ENCODE measurements at places on chromosomes 7 and 10.

DNA sequence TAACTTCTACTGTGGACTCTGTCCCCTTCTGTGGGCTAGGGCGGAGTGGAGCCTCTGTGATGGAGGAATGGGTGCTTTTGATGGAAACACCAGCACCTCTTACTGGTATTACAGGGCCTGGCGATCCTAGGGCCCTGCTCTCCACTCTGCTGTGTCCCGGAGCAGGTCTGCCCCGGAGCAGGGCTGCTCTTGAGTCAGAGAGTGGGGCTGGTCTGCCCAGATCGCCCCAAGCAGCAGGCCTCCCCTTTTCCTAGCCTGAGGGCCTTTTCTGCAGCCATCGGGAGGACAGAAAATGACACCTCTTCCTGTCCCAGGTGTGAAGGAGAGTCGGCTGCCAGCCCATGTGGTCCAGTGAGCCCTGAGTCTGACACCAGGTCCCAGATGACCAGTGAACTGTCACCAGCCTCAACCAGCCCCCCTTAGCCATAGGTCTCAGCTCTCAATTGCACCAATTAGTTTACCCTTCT, 1.4 kb downstream of the ZNF282 start:
- DNase-seq = no peak

DNA sequence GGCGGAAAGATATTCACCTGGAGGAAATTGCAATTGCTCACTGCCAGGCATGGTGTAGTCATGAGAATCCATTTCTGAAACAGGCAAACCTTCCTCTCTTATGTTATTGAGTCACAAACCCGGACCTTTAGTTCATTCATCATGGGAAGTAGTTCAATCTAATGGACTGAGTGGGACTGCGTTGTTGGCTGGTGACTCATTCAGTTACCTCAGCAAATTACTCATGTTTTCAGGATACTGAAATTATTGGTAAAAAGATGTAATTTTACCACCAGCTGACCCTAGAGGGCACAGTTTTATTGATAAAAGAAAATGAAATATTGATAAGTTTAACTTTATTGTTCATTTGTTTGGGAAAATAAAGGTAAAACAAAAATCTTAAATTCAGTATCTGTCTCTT, 1194.4 kb upstream of the SORCS1 start:
- no peak for DNase-seq

GRCh38 chr7:130723784-130724183, 10.2 kb downstream of the KLF14 start:
- DNase-seq = no peak

- DNase-seq = no peak
Measured at GRCh38 chr10:113733635-113734034, 17.8 kb upstream of the PLEKHS1 start.

DNA sequence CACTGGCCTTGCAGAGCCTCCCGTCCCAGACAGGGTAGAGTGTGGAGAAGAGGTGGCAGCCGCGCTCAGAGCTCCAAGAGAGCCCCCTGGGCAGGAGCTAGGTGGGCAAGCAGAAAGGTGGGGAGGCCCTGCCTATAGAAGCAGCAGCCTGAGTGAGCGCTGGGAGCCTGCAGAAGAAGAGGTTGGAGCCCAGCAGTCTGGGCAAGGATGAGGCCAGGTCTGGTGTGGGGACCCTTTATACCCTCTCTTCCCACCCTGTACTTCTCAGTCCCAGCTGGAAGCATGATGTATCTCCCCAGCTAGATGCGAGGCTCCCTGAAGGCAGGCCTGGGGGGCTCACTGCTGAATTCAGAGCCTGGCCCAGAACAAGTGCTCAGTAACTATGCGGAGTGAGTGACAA, 44.5 kb upstream of the ZMIZ1 start:
- no peak for DNase-seq

DNA sequence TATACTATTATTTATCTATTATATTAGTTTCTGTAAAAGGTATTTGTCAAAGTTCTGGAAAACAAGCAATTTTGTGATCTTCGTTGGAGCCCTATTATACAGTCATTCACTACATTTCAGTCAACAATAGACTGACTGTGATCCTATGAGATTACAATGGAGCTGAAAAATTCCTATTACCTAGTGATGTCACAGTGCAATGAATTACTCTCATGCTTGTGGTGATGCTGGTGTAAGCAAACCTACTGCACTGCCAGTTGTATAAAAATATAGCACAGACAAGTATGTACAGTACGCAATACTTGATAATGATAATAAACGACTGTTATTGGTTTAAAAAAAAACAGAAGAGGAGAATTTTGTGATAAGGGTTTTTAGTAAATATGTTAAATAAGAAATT, 21.4 kb downstream of the OR6V1 start:
- DNase-seq = no peak

DNA sequence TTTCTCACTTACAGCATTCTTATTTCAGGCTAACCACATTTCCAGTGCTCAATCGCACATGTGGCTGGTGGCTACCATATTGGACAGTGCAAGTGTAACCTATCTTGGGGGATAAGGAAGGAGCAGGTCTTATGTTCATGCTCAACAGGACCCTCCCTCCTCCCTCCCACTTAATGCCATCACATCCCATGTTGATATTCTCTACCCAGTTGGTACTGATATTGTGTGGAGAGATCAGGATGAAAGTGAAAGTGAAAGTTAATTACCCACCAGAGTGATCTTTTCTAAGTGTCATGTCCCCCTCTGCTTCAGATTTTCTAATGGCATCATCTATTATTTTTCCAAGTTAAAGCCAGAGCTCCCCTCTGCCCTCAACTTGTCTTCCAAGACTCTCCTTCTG, 91.6 kb downstream of the BMPER start:
- DNase-seq = no peak

GRCh38 chr10:52568309-52568708, 204.3 kb downstream of the MBL2 start:
- no peak for DNase-seq

- DNase-seq = no peak
Measured at GRCh38 chr7:47772492-47772891, 175.8 kb downstream of the PKD1L1 start.

DNA sequence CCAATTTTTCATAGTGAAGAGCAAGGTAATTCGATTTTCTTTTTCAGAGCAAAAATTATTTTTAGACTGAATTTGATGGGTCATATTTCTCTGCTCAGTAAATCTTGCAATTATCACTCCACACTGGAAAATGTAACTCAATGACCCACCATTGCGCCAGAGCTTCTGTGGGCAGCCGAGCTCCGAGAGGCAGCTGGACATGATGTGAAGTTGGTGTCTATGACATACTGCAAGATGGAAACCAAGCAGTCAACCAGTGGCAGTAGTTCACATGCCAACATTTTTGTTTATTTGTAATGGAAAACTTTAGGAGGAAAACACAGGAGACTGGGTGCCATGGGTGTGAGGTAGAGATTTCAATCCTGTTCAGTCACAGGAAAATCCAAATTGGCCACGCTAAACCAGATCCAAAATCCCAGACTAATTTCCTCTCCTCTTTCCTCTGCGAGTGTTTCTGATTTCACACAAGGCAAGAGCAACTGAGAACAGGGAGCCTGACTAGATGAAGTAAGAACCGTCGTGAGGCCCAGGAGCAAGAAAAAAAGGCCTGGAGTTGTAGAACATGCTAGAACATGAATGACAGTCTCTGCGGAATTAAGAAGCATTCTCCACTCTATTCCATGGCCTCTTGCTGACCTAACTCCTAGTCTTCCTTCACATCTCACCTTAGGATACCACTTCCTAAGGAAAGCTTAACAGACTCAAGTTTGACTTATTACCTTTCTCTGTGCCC, 39.3 kb downstream of the CALD1 start:
- no peak for DNase-seq

- DNase-seq = no peak
Measured at GRCh38 chr10:35705671-35706070, 63.6 kb upstream of the FZD8 start.

- DNase-seq = no peak
Measured at GRCh38 chr10:93568105-93568390, 1.6 kb downstream of the FFAR4 start.

- DNase-seq = no peak
Measured at GRCh38 chr10:63197344-63198092, 64.4 kb downstream of the NRBF2 start.

DNA sequence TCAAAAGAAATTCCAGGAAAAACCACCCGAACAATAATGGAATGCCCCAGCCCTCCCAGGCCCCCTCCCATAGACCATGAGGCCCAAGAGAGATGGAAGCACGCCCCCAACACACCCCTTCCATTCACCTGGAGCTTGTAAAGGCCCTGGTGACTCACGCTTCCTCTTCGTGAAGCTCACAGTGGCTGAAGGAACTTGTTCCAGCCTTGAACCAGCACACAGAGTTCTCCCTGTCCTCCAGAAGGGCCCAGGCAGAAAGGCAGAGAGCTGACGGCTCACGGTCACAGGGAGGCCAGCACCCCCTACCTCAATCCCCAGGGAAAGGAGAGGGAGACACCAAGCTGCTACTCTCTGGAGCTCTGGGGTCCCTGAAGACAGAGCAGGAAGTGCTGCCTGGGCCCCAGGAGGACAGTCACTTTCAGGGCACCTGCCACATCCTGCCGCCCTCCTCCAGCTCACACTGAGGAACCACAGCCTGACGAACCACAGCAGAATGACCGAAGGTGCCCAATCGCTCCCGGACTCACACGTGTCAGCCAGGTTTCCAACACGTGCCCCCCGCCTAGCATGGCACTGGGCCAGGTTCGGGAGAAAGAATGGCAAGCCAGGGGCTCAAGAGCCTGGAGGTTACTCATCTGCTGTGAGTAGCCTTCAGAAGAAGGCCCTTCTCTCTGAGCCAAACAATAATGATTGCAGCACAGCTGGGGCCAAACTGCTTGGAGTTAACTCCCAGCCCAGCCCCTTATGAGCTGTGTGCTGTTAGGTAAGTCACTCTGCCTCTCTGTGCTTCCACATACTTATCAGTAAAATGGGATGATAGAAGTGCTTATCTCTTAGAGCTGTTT, 52.8 kb downstream of the DLG5 start:
- DNase-seq = no peak

DNA sequence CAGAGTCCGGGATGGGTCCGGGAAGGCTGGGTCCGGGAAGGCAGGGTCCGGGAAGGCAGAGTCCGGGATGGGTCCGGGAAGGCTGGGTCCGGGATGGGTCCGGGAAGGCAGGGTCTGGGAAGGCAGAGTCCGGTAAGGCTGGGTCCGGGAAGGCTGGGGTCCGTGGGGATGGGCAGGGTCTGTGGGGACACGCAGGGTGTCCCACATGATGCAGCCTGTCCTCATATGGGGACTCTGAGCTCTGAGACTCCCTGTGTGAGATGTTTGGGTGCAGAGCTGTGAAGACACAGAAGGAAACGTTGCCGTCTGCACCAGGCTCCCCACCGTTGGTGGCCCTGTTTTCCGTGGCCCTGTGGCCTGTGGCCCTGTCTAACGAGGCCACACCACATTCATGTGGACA, 45.7 kb upstream of the ADGRA1 start:
- no peak for DNase-seq

DNA sequence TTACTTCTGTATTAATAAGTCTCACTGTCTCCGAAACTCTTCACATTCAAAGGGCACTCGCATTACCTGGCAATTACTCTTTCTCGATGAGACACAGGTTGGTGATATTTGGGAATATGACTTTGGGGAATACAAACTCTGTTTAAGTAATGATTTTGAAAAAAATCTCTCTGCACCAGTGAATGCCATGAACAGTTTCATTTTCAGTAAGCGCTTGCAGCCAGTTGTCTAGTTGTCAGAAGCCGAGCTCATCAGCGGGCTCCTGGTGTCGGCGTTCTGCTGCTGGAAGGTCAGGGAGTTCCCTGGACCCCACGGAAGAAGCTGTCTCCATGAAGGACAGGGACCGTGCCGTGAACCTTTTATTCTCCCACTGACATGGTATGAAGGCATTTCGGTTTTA, 57.7 kb downstream of the PTPRE start:
- DNase-seq = no peak

GRCh38 chr7:44378744-44379143, 53.4 kb upstream of the CAMK2B start:
- DNase-seq = no peak

- no peak for DNase-seq
Measured at GRCh38 chr7:51029701-51030191, 247.1 kb upstream of the GRB10 start.

GRCh38 chr7:53001221-53001620, 34.2 kb upstream of the POM121L12 start:
- no peak for DNase-seq

DNA sequence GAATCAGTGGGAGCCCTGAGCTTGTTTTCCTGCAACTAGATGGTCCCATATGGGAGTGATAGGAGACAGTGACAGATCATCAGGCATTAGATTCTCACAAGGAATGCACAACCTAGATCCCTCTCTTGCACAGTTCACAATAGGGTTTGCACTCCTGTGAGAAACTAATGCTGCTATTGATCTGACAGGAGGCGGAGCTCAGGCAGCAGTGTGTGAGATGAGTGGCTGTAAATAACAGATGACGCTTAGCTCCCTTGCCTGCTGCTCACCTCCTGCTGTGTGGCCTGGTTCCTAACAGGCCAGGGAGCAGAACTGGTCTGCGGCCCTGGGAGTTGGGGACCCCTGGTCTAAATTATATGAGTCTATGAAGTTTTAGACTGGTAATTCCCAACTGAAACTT, 3.9 kb downstream of the MIOS start:
- no peak for DNase-seq

DNA sequence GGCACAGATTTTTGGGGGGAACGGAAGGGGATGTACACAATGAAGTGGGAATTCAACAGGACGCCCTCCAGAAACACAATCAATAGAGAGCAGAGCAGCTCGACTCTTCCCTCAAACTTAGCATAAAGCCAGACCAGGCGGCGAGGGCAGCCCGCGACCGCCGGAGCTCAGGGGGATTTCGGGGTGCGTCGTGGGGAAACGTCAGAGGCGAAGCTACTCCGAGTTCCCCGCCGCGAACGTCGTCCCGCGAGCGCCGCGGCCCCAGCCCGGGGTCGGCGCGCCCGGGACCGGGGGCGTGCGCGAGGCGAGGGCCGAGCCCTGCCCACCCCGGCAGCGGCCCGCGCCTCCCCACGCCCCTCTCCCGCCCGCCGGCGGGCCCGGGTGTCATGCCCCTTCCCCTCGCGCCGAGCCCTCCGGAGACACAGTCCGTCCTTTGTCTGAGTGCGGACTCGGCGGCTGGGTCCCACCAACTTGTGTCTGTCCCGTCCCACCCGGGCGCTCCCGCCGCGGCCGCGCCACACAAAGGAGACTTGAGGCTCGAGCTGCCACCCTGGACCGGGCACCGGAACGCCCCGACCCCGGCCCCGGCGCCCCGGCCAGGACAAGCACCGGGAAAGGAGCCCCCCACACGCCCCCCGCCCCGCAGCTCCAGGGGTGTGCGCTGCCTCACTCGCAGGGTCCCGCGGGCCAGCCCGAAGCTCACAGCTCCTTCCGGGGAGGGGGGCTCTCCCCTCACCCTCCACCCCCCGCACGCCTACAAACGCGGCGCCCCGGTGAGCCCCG, 634 bp downstream of the EZH2 start:
- peak; percentile 41 for DNase-seq

Data from activated T-helper 9 cell treated with anti-CD3 and anti-CD28 coated beads, Interleukin-2, amount 50 U/mL, for 16 hours (primary cell).